ENCODE measurements at places on chromosomes 5 and 9.

DNA sequence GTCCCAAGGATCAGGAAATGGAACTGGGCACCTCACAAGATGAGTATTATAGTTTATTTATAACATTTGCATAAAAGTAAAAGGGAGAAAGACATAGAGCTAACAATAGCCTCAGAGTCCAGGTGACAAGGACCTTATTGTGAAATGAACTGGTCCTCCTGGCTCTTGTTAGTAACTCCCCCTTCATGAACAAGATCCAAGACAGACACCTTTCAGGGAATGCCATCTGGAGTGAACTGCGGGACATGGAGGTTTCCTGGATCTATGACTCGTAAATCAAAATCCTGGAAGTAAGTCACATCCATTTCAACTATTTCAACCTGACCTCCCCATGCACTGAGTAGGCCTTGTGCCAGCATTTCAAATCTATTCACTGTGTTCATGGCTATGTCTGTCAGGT, 129.5 kb upstream of the GAS1 start:
- no peak for DNase-seq

GRCh38 chr5:22910523-22910922, 57.4 kb upstream of the CDH12 start:
- DNase-seq: no peak

DNA sequence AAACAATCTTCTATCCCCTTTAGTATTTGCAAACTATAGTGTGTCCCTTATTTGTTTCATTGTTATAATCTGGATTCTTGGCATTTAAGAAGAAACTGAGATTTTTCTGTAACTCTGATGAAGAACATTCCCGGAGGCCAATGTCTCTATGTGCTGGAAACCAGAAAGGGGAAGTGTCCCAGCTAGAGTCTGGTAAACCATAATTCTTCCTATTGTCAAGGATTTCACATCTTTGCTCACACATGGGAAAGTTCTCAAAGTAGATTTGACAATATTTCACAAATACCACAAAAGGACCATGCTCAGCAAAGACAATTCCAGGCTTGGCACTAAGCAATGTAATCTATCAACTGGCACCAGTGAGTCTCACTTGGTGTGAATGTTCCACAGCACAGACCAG, 146.8 kb downstream of the MUSK start:
- no peak for DNase-seq

DNA sequence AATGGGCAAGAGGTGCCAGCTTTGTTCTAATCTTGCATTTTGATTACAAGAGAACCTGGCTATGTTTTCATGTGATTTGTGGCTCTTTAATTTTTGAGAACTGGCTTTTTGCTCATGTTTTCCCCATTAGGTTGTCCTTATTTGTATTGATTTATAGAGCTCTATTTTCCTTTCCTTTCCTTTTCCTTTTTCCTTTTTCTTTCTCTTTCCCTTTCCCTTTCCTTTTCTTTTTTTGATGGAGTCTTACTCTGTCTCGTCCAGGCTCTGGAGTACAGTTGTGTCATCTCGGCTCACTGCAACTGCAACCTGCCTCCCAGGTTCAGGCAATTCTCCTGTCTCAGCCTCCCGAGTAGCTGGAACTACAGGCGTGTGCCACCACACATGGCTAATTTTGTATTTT, 55.5 kb downstream of the GPBP1 start:
- DNase-seq: no peak

DNA sequence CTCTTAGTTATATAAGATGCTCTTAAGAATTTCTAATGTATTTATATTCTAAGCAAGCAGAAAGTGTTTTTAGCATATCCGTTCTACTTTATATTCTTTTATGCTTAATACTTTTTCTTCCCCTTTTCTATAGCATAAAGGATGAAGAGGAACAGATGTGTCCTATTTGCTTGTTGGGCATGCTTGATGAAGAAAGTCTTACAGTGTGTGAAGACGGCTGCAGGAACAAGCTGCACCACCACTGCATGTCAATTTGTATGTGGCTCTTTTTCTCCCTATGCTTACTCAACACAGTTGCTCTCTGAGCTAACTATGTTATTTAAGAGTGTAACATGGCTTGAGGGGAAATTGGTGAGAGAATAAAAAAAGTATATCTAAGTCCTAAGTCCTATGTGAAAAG, 37.6 kb upstream of the SETD9 start:
- no peak for DNase-seq

- peak; percentile 64 for DNase-seq
Observed at GRCh38 chr9:35367451-35367850, 122.5 kb upstream of the RUSC2 start.

DNA sequence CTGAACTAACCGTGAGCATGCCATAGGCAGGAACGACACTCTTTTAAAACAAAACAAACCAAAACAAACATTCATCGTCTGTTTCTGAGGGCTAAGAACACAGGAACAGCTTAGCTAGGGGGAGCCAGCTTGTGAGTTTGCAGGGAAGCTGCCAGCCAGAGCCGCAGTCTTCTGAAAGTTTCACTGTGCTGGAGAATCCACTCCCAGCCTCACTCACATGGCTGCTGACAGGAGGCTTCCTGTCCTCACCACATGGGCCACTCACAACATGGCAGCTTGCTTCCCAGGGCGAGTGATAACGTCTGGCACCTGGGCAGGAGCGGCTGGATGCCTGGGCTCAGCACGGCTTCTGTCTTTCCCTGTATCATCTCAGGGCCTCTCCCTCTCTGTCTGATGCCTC, 275.2 kb downstream of the MSX2 start:
- DNase-seq: no peak

- DNase-seq: no peak
Observed at GRCh38 chr5:126852091-126852571, 75.2 kb downstream of the LMNB1 start.

GRCh38 chr5:78273436-78273835, 21.1 kb downstream of the AP3B1 start:
- DNase-seq: no peak

- no peak for DNase-seq
Observed at GRCh38 chr5:121503111-121503840, 348.4 kb upstream of the FTMT start.

- DNase-seq: no peak
Observed at GRCh38 chr9:84301851-84302250, 38.7 kb downstream of the SLC28A3 start.

GRCh38 chr5:171315386-171315891, 6.4 kb downstream of the TLX3 start:
- no peak for DNase-seq

Measured in HFF-Myc (cell line).